ENCODE measurements at places on chromosomes 6 and 20. TPM values are rescaled to one million over a fixed set of nuclear protein-coding genes. Genes with fewer than 3 reads are reported as not detected.

Gene TRAPPC3L
- 0.10 TPM for total RNA-seq

Gene PKIB
- 0.15 TPM for total RNA-seq

Gene SLC25A27
- 0.10 TPM for total RNA-seq

Gene BNIP5
- not detected for total RNA-seq

Gene SRSF12
- 0.13 TPM for total RNA-seq

Gene RPS21
- 4,801 TPM for total RNA-seq

Gene BFSP1
- total RNA-seq, result 8.7 TPM

Gene CCN6
- total RNA-seq, result not detected

Gene LRRN4
- total RNA-seq, result 0.07 TPM

Gene GABRR1
- not detected for total RNA-seq

Gene ZSCAN23
- 0.10 TPM for total RNA-seq

Gene PSORS1C1
- total RNA-seq, result 2.1 TPM

Gene AVP
- total RNA-seq, result not detected

Gene FOXC1
- 10.5 TPM for total RNA-seq

Gene KHDC1
- 0.80 TPM for total RNA-seq

Gene RNF182
- 4.2 TPM for total RNA-seq

All from mammary microvascular endothelial cell (primary cell).